ENCODE measurements at places on chromosomes 2 and 18. TPM values are rescaled to one million over a fixed set of nuclear protein-coding genes. Genes with fewer than 3 reads are reported as not detected.
A peak's percentile ranks its signal among the peaks of the same experiment; 100 is the strongest.

- no peak overlapping the region for H3K27ac ChIP-seq
- H3K27me3 ChIP-seq = no peaks in the 10 kb centered on the region
- H3K4me3 ChIP-seq = no peak overlapping the region
- no peaks in the 10 kb centered on the region for H3K4me1 ChIP-seq
- DNase-seq = no peak
Observed at GRCh38 chr2:116413659-116414058, 1400.8 kb upstream of the DDX18 start.

Gene PAPOLG
- 7.7 TPM for total RNA-seq

DNA sequence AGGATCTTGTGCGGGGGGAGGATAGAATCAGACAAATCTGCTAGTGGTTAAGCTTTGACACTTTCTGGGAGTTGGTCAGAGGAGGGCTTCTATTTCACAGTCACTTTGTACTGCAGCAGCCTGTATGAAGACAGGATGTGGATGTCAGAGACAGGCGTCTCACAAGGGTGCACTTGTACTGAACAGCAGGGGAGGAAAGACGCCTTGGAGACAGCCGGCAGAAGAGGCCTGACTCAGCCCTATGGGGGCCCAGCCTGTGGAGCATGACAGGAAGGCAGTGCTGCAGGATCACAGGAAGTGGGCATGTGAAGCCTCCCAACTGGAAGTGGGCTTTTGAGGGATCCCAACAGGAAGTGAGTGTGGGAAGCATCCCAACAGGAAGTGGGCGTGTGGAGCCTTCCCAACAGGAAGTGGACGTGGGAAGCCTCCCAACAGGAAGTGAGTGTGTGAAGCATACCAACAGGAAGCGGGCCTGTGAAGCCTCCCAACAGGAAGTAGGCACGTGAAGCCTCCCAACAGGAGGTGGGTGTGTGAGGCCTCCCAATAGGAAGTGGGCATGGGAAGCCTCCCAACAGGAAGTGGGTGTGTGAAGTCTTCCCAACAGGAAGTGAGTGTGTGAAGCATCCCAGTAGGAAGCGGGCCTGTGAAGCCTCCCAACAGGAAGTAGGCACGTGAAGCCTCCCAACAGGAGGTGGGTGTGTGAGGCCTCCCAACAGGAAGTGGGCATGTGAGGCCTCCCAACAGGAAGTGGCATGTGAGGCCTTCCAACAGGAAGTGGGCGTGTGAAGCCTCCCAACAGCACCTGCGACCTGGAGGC, 212.3 kb downstream of the SNTG2 start:
- no peak overlapping the region for H3K4me3 ChIP-seq
- no peaks in the 10 kb centered on the region for H3K4me1 ChIP-seq
- DNase-seq = peak; percentile 26

DNA sequence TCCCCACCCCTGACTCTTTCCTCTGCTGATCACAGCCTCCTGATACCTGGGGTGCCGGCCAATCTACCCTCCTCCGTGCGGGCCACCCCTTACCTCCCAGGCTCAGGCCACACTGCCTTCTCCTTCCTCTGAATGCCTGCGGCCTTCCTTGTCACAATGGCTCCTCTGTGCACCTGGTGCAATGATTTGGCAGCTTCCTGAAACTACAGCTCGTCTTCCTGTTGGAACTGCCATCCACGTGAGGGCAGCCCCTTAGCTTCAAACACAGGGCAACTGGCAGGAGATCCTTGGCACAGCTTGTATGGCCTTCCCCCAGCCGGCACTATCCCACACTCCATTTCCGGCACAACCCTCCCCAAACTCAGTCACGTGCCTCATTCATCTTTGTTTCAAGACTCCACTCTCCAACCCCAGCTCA, 69.0 kb downstream of the STPG4 start:
- no peaks in the 10 kb centered on the region for H3K36me3 ChIP-seq
- H3K27ac ChIP-seq = no peak overlapping the region
- no peaks in the 10 kb centered on the region for H3K27me3 ChIP-seq

Gene GBX2
- total RNA-seq = not detected

Gene PDE1A
- total RNA-seq = 5.5 TPM

DNA sequence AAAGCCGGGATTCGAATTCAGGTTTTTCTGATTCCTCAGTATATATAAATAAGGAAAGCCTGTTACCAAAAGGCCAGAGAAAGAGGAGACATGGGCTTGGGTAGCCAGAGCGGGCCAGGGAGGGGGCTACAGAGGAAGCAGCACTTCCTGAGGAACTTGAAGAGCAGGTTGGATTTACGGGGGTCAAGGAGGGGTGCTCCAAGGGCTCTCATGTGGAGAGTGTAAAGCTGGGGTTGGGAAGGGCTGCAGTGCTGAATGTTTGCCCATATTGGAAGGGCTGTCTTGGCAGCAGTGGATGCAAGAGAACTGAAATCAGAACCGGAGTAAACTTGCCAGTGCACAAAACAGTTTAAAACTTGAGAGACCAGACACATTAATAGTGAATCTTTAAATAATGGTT, 511.5 kb downstream of the CNTNAP5 start:
- no peak overlapping the region for H3K4me3 ChIP-seq
- H3K36me3 ChIP-seq = no peaks in the 10 kb centered on the region
- H3K27ac ChIP-seq = no peak overlapping the region
- H3K4me1 ChIP-seq = peaks cover 3% of the 10 kb centered on the region

- no peak overlapping the region for H3K27ac ChIP-seq
- peaks cover 2% of the 10 kb centered on the region for H3K36me3 ChIP-seq
- no peaks in the 10 kb centered on the region for H3K4me1 ChIP-seq
- no peak overlapping the region for H3K4me3 ChIP-seq
- no peak for DNase-seq
Observed at GRCh38 chr2:109376796-109377495, 236.8 kb downstream of the SEPTIN10 start.

DNA sequence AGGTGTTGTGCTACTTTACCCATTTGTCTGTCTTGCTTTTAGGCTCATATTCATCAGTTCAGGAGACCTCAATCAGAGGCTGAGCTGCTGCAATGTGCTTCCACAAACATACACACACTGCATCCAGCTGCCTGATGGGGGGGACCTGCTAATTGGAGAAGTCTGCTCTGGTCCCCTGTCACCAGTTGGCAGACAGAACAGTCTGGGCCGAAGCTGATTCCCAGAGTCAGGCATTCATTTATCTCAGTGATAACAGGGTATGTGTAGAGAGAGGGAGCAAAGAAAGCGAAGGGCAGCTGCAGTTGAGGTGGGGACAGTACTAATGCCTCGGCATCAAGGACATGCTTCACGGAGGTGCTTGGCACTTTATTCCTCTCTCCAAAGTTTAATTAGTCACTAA, 584.3 kb upstream of the PIK3C3 start:
- H3K27ac ChIP-seq = no peak overlapping the region
- H3K36me3 ChIP-seq = no peaks in the 10 kb centered on the region
- H3K4me3 ChIP-seq = no peak overlapping the region
- DNase-seq = no peak
- H3K4me1 ChIP-seq = no peaks in the 10 kb centered on the region
- no peaks in the 10 kb centered on the region for H3K27me3 ChIP-seq

Gene GPR155
- total RNA-seq = 3.3 TPM

DNA sequence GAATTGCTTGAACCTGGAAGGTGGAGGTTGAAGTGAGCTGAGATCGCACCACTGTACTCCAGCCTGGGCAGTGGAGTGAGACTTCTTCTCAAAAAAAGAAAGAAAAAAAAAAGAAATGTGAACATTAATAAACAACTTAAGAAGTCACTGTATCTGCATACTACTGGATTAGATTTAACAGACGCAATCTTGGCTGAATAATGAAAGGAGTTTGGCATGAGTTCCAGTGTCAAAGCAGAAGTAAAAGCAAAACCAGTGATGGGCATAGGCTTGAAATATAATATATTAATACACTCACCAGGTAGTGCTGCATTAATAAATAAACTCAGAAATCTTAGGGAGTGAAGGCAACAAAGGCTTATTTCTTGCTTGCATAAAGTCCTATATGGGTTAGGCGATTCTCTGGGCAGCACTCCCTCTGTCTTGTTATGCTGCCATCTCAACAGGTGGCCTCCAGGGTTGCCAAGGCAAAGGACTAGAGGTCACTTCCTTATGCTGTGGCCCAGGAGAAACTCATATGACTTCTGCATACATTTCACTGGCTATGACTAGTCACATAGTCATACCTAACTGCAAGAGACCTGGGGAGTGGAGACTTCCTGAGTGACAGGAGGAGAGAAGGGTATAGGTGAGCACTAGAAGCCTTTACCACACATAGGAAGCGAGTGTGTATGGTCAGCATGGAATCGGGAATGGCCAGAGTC, 296.2 kb upstream of the SPRED2 start:
- peak; percentile 45 for DNase-seq
- H3K4me1 ChIP-seq = no peaks in the 10 kb centered on the region
- H3K36me3 ChIP-seq = no peaks in the 10 kb centered on the region

Gene NT5DC4
- 0.83 TPM for total RNA-seq

DNA sequence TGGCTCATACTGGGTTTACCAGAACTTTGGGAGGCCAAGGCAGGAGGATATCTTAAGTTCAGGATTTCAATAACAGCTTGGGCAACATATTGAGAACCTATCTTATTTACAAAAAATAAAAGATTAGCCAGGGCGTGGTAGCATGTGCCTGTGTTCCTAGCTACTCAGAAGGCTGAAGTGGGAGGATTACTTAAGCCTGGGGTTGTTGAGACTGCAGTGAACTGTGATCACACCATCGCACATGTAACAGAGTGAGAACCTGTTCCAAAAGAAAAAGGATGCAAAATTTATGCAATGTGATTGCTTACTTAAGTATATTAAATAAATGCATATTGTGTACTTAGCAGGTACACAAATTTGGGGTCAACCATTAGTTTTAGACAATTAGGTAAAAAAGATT, 768.9 kb upstream of the CDH7 start:
- no peak overlapping the region for H3K4me3 ChIP-seq
- DNase-seq = no peak
- no peaks in the 10 kb centered on the region for H3K36me3 ChIP-seq
- H3K27ac ChIP-seq = no peak overlapping the region
- no peaks in the 10 kb centered on the region for H3K4me1 ChIP-seq
- no peaks in the 10 kb centered on the region for H3K27me3 ChIP-seq

Gene ANKRD62
- 0.09 TPM for total RNA-seq

Gene RTN4
- 168 TPM for total RNA-seq

DNA sequence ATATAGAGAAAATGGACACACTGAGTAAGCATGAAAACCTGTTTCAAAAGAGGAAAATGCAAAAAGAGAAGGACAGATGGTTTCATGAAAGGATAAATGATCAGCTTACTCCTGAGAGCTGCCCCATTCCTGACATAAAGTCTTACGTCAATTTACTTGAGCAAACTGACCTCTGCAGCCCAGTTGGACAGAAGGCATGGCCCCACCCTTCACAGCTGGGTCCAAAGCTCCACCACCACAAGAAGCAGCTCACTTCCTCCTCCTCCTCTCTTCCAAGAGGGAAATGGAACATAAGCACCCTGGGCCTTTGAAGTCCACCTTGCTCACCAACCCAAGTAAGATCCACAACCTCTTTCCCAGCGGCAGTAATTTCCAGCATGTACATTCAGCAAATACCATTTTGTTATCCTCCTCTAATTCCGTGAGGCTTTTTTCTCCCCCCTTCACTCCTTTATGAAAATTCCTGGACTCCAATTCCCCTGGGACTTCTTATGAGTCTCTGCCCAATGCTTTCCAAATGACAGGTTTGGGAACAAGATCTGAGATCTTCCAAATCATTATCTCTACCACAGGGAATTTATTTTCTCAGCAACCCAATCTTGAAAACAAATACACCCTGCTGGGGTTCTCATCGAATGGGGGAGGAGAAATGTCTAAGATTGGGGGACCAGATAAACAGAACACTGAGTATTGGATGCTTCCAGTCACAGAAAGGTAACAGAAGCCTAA, 10.1 kb downstream of the COL4A4 start:
- DNase-seq = no peak
- no peaks in the 10 kb centered on the region for H3K27me3 ChIP-seq
- no peak overlapping the region for H3K27ac ChIP-seq
- H3K4me3 ChIP-seq = no peak overlapping the region
- no peaks in the 10 kb centered on the region for H3K36me3 ChIP-seq

DNA sequence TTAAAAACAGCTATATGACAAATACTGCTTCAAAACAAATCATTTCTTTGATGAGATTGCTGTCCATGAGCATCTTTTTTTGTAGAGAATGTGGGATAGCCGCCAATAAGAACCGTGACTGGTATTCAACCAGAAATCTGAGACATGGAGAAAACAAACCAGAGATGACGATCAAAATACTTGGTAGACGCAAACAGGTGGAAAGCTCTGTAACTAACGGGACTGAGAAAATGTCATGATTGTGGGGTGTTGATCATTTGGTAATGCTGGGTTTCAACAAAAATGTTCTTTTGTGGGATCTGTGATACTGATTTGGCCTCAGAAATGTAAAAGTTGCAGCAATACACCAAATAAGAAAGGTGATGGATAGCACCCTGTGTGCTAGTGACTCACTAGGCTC, 364.8 kb downstream of the NYAP2 start:
- no peaks in the 10 kb centered on the region for H3K4me1 ChIP-seq
- DNase-seq = no peak
- H3K4me3 ChIP-seq = no peak overlapping the region
- H3K36me3 ChIP-seq = no peaks in the 10 kb centered on the region
- no peak overlapping the region for H3K27ac ChIP-seq
- no peaks in the 10 kb centered on the region for H3K27me3 ChIP-seq

DNA sequence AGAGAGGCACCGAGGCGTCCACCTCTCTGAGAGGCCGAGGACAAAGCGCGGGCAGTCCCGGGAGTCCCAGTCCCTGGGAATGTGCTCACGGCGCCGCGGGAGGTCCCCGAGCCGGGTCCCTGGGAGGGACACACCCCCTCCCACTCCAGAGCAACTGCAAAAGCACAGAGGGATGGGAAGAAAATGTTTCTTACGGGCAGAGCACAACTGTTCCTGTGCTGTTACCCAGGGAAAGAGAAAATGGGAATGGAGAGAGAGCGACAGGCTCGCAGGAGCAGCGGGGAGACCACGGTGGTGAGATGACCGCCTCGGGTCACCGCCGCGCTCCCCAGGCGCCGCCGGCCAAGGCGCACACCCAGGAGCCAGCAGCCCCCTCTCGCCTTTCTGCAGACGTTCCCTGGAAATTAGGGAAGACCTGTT, 1.2 kb upstream of the BCL11A start:
- peaks cover 2% of the 10 kb centered on the region for H3K27me3 ChIP-seq
- H3K27ac ChIP-seq = no peak overlapping the region
- peak; percentile 67 for DNase-seq
- H3K4me1 ChIP-seq = no peaks in the 10 kb centered on the region

DNA sequence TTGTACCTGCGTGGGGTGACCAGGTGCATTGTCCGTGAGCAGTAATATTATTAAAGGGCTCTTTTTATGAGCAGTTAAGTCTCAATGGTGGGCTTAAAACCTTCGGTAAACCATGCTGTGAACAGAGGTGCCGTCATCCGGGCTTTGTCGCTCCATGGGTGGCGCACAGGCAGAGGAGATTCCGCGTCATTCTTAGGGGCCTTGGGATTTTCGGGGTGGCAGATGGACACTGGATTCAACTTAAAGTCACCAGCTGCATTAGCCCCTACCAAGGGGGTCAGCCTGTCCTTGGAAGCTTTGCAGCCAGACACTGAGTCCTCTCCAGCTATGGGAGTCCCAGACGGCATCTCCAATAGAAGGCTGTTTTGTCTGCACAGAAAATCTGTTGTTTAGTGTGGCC, 107.7 kb downstream of the NFATC1 start:
- no peak for DNase-seq
- no peaks in the 10 kb centered on the region for H3K27me3 ChIP-seq
- H3K27ac ChIP-seq = no peak overlapping the region
- H3K36me3 ChIP-seq = no peaks in the 10 kb centered on the region
